ENCODE measurements at places on chromosomes 4 and X.

- DNase-seq: no peak
Observed at GRCh38 chr4:19677211-19677610, 574.5 kb upstream of the SLIT2 start.

DNA sequence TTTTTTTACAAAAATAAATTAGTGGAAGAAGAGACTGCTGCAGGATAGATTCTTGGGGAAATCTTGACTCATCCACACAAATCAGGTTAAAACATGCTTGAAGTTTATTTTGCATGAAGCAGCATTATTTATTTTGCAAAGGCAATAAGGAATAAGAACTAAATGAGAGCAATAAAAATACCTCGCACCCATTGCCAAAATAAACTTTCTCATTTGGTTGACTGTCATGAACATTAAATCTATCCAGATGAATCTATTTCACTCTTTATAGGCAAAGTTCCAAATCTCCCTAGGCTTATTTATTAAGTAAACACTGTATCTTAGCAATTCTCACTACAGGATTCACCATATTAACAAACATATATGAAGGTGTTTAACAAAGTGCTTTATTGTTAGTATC is 58.9 kb downstream of the HOPX start:
- no peak for DNase-seq

GRCh38 chr4:65089666-65090065 is 580.6 kb downstream of the EPHA5 start:
- DNase-seq: no peak

- no peak for DNase-seq
Observed at GRCh38 chr4:116838609-116839008, 246.8 kb downstream of the TRAM1L1 start.

- no peak for DNase-seq
Observed at GRCh38 chr4:168633064-168633463, 136.2 kb downstream of the PALLD start.

DNA sequence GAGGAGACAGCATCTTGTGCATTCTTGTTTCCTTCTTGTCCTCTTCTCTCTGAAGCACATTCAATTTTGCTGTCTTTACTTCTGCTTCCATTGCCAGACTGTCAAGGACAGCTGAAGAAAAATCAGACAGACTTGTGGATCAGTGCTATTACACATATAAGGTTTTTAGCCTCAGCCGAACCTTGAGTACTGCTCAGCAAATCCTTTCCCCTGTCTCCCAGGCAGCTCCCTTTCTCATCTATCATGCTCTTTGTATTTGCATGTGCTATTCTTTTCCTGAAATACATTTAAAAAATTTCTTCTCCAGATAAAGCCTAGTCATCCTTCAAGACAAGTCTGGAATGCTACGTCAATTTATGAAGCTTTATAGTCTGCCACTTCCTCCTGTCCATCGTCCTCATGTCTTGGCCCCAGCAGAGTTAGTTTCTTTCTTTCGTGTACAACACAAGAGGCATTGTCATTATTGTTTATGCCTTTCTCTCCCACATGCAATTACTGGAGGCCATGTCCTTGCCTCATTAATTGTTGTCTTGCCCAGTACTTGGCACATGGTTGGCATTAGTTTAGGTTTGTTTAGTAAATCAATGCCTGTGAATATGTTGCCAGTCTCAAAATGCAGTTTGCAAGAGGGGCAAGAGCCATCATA is 45.1 kb downstream of the ADGRL3 start:
- DNase-seq: no peak

GRCh38 chrX:45803383-45803921 is 602.8 kb upstream of the DIPK2B start:
- DNase-seq: no peak

DNA sequence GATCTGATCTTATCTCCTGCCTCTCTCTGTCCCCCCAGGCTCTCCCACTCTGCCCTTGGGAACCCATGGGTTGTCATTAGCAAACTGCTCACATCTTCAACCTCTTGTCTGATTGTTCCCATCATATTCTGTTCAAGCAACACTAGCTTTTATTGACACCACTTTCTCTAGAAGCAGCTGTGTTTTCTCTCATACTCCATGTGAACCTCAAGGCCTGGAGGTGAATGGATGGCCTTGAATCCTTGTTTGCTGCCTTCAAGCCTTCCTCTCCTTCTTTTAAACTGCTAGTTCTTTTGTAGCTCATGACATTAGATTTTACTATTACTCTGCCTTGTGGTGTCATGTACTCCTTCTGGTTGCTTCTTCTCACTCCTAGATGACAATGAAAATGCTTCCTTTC is 149.5 kb upstream of the WDFY3 start:
- DNase-seq: no peak

GRCh38 chr4:153409924-153410501 is 56.1 kb upstream of the TMEM131L start:
- no peak for DNase-seq

DNA sequence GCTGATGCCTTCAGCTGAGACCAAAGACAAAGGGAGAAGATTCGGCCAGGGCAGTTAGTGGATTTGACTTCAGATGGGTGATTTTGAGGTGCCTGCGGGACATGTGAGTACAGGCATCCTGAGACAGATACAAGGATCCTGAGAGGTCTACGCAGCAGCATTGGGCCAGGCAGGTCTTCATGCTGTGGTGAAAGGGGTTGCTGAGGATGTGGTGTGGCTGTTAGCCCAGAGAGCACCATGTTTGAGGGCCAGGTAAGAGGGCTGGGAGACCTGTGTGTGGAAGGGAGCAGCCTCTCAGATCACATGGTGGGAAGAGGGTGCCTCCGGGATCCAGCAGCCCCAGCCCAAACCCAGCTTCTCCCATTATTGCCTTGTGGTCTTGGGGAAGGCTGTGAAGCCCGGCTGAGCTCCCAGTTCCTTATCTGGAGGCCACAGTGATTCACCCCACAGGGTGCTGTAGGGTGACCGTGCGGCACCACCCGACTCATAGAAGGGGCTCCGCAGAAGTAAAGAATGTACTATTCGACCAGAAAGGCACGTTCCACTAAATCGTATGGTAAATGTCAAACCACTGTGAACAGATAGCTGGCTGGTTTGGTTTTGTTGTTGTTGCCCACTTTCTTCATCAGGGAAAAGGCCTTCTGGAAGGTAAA is 27.7 kb upstream of the TADA2B start:
- no peak for DNase-seq

DNA sequence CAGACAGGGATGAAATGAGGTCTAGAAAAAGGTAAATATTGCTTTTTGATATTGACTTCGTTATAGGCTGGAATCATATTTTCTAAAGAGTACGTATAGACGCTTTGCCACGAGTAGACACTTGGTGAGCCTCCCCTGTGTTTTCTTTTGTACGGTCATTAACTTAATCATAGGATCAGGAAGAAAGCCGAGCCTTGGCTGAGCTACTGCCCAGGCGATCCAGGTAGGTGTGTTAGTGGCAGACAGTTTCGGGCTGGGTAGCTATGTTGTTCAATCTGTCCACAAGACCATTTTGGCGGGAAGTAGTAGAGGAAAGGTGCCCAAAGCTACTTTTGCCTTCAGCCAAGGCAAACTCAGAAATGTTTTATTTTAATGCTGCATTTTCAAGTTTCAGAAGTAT is 8.8 kb downstream of the PRDM8 start:
- DNase-seq: no peak

- no peak for DNase-seq
Observed at GRCh38 chr4:7500404-7500803, 65.7 kb upstream of the PSAPL1 start.

GRCh38 chr4:183164963-183165362 is 65.9 kb downstream of the WWC2 start:
- DNase-seq: no peak

DNA sequence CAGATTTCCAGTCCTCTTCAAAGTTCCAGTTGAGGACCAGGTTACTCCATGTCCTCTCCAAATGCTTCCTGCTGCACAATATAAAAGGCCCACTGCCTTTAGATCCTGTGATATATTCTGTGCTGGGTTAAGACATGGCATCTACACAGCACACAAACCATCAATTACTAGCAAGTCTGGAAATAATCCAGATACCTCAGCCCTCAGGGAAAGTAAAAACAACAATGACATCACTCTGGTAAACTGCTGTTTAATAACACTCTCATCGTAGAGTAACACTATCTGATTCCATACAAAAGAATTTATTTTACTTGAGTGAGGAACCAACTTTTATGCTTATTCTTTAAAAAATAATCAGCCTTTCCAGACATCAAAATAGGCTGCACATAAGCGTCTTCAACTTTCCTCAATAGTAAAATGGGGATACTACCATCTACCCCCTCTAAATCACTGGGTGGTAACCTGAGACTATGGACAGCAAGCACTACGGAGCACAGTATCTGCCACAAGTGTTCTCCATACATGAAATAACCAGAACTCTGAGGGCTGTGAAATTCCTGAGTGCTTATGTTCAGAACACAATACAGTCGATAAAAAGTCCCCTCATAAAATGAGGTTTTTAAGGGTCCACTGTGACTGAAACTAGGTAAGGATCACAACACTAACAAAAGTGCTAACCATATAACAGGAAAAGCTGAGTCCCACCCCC is 53.4 kb downstream of the ABCG2 start:
- no peak for DNase-seq

DNA sequence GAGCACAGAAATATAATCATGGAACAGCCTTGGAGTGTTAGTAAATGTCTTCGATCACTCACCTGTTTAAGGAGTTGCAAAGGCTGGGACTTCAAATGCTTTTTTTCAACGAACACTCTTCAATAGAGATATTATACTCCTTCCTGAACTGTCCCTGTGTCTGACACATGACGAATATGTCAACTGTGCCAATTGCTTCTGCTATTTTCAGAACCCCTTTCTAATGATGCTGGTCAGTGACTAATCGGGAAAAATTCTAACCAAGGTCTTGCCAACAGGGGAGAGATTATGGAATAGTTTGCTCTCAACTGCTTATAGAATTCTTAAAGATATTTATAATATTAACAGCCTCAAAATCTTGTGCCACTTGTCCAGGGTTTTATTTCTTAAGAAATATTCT is 8.5 kb upstream of the KLHL34 start:
- no peak for DNase-seq

- peak; percentile 79 for DNase-seq
Observed at GRCh38 chr4:145734576-145735346, 54.8 kb downstream of the C4orf51 start.

DNA sequence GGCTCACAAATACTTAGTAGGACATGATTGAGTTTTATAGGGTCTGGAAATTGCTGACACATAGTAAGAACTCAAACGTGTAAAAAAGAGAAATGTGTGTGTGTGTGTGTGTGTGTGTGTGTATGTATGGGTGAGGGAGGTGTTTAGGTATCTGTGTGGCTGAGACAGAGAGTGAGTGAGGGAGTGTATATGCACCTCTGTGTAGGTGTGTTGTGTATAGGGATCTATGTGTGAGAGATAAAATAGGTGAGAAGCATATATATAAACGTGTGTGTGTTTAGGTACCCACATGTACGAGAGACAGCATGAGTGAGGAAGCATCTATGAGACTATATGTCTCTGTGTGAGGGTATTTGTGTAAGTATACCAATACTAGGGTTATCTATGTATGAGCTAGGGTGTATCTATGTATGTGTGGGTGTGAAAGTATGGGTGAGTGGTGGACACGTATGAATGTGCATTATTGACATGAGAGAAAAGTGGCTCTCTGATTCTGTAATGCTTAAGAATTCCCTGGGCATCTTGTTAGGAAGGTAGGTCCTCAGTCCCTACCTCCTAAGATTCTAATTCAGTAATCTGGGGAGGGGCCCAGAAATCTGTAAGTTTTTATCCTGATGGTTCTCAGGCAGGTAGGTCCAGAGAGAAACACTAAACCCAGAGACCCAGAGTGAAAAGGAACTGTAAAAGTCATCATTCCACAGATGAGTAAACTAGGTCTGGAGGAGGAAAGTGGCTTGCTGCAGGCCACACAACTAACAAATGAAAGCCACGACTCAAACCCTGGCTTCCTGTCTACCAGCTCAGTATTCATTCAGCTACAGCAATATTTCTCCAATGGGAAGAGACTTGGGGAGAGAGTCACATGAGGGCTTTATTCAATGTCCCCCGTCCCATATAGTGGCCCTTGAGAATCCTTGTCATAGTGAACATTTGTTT is 237.0 kb downstream of the IDS start:
- no peak for DNase-seq

GRCh38 chr4:70449220-70449619 is 22.8 kb upstream of the MUC7 start:
- DNase-seq: no peak

GRCh38 chrX:6685489-6685888 is 150.6 kb upstream of the VCX3A start:
- DNase-seq: no peak

DNA sequence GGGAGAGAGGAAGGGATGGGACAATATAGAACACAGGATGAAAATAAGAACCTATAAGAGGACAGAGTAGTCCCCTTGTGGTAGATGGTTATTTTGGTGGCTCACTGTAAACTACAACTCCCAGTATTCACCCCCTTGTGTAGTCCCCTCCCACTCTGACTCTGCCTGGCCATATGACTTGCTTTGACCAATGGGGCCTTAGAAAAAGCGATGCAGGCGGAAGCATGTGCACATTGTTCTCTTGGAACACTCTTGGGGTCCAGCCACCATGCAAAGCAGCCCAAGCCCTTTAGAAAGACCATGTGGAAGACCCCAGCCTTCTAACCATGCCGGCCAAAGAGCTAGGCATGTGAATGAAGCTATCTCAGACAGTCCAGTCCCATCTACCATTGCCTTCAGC is 415.0 kb downstream of the BCOR start:
- no peak for DNase-seq

GRCh38 chrX:38732866-38733265 is 68.4 kb upstream of the MID1IP1 start:
- DNase-seq: no peak

DNA sequence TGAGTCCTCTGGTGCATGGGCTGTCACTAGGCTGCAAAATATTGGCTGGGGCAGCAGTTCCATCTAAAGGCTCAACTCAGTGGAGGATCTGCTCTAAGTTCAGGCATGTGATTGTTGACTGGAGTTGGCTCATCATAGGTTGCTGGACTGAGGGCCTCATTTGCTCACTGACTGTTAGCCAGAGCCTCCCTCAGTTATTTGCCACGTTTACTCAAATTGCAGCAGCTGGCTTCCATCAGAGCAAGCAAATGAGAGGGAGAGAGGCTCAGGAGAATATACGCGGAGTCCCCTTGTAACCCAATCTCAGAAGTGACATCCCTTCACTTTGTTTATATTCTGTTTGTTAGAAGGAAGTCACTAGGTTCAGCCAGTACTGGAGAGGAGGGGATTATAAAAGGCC is 54.1 kb downstream of the BMP3 start:
- DNase-seq: no peak

DNA sequence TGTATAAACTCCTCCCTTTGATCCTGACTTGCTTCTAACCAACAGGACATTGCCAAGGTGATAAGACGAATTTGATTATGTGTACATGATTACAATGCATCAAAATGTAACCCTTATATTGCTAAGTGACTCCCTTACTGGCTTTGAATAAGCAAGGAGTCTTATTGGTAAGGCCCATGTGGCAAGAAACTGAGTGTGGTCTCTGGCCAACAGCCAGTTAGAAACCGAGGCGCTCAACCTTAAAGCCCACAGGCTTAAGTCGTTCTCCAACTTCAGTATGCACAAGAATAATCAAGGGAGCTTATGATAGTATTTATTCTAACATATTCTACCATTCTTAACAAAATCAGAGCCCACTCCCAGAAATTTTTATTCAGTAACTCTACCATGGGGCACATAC is 374.2 kb upstream of the F9 start:
- DNase-seq: no peak

GRCh38 chrX:23844502-23845138 is 61.6 kb downstream of the SAT1 start:
- DNase-seq: no peak

- no peak for DNase-seq
Observed at GRCh38 chr4:53103481-53103880, 241.4 kb downstream of the RASL11B start.

- no peak for DNase-seq
Observed at GRCh38 chr4:90572996-90573395, 445.8 kb downstream of the CCSER1 start.
